ENCODE measurements at places on chromosomes 2 and 18.

- DNase-seq, result no peak
Measured at GRCh38 chr18:37064187-37064586, 235.3 kb downstream of the KIAA1328 start.

DNA sequence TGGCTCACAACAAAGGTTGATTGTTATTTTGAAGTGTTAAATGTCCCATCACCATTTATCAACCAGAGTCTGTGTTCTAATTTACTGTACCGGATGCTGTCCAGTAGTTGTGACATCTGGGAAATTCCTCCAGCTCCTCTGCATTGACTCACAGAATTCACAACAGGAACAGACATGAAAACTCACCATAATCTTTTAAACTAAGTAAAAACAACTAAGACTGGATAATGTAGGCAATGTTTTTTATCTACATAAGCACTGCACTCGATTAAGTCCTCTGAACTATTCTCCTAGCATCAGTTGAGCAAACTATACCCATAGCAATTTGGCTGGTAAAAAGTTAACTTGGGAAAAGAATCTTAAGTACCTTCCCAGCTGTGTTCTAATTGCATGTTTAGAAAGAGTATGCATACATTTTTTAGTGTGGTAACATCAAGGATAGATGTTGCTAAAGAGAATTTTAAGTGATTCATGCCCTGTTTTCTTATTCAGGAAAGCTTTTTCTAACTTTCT lies 42.9 kb upstream of the MYO1B start:
- no peak for DNase-seq

DNA sequence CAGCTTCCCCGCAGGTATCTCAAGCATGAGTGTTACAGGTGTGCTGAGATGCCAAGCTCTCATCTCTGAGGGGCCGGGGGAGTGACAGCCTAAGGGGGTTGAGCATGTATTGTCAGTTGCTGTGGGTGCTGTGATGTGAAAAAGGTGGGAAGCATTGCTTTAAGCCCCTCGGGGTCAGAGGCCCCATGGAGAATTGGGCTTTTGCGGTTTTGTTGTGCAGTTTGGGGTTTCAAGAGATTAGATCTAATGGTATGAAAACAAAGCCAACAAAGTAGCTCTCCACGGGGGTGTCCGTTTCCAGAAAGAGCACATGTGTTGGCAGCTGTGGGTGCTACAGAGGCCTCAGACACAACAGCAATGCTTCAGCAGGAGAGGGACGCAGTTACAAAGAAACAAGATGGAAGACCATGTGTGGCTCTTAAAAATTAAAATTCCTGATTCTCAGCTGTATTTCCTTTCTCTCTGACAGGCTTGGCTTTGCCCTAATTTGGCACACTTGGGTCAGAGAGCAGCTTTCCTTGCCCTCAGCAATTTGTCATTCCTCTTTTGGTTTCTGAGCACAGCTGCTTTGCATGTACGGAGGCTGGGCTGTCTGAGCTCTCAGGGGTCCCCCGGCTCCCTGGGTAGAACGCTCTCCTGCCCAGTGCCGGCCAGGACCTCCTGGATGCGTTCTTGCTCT lies 69.9 kb downstream of the TMEM247 start:
- no peak for DNase-seq

- no peak for DNase-seq
Measured at GRCh38 chr2:55616551-55617174, 759 bp downstream of the PPP4R3B start.

DNA sequence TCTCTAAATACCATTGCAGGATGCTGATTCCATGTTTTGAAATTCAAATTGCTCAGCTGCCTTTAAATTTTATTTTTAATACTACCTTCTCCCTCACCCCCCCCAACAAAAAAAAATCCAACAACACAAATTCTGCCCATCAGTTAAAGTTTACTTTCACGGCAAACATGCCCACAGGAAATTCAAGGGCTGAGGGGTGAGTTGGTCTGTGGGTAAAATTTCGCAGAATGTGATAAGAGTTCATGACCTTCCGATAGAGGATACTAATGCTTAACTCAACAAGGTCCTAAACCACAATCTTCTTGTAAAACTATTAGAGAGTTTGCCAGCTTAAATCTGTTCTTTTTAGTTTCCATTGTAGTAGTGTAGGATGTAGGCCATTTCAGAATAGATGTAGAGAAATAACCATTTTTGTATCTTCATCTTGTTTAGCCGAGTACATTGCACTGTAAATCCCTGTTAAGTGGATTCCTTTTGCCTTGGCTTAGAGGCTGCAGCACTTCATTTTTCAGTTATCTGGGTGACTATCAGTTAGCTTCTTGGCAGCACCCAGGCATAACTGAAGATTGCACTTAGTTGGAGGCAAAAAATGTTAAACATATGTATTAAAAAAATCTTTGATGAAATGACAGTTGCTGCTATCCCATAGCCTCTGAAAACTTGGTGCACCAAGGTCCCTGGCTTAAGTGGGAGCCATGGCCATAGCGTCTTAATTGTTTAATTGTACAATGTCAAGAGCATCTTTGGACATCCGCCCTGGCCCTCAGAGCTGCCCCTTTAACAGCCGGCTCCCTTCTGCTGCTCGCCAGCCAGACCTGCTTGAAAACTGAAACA lies 232.3 kb downstream of the HAUS1 start:
- no peak for DNase-seq

DNA sequence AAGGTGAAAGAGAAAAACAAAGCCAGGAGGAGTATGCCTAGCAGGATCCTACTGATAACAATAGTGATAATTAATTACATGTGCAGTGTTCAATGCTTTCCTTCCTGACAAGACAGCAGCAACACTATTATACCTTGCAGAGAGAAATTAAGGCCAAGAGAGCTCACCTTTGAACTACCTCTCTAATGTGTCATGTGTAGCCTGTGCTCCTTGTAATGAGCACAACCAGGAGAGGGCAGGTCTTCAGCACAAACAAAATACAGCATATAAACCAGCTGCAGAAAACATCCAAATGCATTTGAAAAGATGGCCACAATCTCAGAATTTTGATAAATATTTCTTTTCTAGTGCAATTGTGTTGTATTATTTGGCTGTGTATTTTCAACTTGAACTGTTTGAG lies 1425.7 kb downstream of the DSC3 start:
- no peak for DNase-seq

DNA sequence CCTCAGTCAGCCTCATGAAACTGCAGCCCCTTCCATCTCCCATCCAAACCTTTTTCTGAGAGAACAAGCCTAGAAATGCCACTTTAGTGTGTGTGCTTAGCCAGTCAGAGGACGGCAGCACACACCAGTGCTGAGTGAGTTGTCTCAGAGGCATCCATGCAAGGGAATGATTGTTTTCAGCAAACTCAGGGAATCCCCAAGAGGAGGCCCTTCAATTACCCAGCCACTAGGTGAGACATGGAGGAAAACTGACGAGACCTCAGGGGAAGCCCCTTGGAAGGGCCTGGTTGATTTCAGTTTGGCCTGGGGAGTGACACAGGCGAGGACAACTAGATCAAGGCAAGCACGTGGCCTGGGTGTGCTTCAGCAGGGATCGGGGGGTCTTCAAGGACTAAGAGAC lies 49.7 kb downstream of the APOB start:
- no peak for DNase-seq

DNA sequence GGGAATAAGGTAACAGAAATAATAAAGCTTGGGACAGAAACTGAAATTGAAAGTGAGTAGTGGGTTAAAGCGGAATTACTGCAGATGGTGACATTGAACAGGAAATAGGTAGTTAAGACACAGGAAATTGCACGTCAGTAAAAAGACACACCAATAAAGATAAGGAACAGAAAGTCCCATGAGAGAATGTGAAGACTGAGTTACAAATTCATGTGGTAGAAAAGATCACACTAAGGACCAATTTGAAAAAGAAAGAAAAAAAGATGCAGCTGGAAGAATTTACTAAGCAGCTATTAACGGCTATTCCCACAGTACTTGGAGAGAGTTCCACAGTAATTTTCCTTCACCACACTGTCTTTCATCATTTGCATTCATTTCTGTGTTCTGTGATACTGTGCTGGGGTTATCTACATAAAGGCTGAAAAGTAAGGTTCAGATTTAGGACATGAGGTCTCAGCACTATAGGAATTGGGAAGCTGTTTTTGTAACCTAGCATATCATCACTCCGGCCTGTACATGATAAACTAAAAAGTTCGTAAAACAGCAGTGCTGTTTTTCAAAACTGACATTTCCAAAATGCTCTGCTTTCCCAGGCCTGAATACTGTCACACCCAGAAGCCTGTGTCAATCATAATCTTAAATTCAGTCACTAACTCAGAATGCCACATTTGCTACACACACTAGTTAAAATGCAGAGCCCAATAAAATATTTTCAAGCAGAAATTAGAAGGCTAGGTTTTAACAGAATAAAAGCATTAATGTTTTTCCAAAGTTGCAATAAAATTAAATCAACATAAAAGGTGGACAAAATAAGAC lies 42.9 kb downstream of the SRBD1 start:
- DNase-seq, result no peak

GRCh38 chr18:62894681-62895390 lies 179.5 kb downstream of the PHLPP1 start:
- DNase-seq, result no peak

DNA sequence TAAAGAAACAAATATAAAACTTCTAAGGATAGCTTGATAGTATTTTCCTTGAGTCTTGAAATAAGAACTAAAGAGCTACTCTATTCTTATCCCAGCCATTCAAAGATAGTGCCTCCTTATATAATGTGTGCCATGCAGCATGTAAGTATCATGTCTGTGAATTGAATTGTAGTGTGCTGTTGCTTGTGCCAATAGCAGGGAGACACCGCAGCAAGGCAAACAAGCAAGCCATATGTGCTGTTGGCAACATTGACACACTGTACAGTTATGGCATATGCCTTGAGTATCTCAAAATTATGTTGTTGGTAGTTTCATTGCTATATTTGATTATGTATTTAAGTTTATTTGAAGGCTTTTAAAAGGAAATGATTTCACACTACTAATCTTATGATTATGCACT lies 58.2 kb downstream of the ERBB4 start:
- DNase-seq, result no peak

GRCh38 chr18:990197-990596 lies 85.5 kb downstream of the ADCYAP1 start:
- no peak for DNase-seq

DNA sequence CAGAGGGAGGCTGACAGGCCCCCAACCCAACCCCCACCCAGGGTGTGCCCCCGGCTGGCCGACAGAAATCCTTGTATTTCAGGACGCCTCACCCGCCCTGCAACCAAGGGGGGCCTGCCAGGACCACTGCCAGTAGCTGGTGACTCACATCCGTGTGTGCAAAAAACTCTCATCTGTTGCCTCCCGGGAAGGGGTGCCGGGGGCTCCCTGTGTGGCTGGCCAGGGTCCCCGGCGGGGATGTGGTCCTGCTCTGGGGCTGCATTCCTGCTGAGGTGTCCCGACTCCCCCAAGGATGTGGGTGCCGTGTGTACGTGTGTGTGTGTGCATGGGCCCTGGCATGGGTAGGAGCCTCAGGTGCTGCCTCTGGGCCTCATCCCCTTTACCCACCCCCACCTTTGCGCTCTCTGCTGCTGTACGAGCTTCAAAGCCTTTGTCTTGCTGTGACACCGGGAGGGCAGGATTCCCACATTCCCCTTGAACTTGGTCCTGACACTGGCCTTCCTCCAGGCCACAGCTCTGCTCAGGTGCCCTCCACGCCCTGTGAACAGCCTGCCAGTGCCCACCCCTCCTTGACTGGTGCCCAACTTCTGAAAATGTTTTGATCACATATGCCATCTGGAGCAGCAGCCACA lies 226.3 kb upstream of the HDAC4 start:
- no peak for DNase-seq

- DNase-seq, result no peak
Measured at GRCh38 chr2:41170589-41170988, 718.7 kb upstream of the SLC8A1 start.

Data from smooth muscle cell of the brain vasculature (primary cell).